Activated T-cell treated with anti-CD3 and anti-CD28 coated beads for 4 hours (primary cell): ENCODE measurements at places on chromosomes 5 and 9.

DNA sequence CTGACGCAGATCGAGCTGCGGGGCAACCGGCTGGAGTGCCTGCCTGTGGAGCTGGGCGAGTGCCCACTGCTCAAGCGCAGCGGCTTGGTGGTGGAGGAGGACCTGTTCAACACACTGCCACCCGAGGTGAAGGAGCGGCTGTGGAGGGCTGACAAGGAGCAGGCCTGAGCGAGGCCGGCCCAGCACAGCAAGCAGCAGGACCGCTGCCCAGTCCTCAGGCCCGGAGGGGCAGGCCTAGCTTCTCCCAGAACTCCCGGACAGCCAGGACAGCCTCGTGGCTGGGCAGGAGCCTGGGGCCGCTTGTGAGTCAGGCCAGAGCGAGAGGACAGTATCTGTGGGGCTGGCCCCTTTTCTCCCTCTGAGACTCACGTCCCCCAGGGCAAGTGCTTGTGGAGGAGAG lies 4.6 kb upstream of the PHYHD1 start:
- no peak for DNase-seq

DNA sequence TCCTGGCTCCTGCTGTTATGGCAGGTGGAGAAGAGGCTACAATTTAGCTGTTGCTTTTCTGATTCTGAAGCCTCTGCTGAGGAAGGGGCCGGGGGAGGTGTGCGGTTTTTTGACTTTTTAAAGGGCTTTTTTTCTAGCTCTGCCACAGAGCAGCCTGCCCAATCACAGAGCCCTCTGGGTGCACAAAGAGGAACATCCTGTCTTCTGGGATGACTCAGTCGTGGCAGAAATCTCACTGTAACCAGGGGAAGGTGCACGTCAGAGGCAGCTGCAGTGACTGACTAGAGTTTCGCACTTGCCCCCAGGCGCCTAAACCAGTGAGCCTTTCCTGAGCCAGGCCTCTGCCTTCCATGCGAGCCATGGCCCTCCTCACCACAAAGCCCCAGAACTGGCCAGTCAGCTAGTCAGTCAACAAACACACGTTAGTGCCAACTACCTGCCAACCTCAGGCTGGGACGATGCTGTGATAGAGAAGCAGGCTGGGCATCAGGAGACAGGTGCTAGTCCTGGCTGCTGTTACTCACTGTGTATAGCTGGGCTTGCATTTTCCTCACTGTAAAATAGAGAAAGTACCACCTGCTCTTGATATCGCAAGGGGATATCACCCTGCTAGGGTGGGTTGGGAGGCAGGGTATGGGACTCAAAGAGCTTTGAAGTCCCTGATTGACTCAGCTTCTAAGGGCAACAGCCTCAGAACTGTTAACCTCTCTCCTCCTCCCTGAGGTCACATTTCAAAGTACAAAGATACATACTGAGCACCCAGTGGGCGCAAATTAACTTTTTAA lies 2.2 kb downstream of the AKNA start:
- peak; percentile 82 for DNase-seq

GRCh38 chr5:79349047-79349446 lies 113.1 kb downstream of the JMY start:
- no peak for DNase-seq

DNA sequence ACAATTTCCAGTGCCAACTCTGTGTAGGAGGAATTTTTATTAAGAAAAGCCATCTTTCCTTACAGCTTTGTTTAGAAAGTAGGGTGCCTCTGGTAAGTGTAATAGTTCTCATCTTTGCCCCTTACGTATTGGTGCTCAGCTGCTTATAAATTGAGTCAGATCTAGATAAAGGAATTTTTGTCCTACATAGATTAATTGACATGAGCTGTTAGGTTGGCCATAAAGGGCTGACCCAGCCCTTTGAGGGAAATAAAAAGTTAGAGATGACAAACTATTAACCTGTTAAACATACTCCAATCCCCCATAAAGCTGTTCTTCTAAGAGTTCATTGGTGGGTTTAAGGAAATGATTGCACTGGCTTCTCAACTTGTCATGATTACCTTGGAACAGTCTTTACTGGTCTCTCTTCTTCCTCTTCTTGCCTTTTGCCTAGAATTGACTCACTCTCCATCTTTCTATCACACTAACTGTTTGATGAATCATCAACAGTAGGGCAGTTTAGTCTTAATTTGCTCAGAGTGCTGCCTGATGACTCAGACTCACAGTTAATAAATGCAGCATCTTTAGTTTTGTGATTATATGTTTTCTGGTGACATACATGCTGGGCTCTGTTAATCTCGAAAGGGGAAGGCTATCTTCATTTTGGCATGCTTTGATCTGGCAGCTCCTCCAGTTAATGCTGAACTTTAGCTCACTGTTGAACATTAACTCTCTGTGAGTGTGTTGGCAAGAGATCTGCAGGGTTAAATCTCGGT lies 51.7 kb downstream of the ARHGAP26 start:
- DNase-seq, result no peak

DNA sequence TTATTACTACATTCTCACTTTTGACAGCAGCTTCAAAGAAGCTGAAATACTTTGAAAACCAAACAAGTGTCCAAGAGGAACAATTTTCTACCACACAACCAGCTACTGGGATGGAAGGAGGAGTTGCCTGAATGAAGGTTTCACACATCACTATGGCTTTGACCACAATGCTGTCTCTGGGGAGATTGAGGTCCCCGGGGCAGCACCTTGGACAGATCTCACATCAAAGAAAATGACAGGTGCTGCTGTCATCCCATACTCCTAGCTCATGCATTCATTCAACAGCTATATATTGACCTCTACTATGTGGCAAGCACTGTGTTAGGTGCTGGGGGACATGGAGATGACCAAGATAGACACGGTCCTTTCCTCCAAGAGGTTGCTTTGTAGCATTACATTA lies 233.2 kb upstream of the RASEF start:
- DNase-seq, result no peak

GRCh38 chr5:143506836-143507552 lies 103.5 kb upstream of the NR3C1 start:
- DNase-seq, result no peak

DNA sequence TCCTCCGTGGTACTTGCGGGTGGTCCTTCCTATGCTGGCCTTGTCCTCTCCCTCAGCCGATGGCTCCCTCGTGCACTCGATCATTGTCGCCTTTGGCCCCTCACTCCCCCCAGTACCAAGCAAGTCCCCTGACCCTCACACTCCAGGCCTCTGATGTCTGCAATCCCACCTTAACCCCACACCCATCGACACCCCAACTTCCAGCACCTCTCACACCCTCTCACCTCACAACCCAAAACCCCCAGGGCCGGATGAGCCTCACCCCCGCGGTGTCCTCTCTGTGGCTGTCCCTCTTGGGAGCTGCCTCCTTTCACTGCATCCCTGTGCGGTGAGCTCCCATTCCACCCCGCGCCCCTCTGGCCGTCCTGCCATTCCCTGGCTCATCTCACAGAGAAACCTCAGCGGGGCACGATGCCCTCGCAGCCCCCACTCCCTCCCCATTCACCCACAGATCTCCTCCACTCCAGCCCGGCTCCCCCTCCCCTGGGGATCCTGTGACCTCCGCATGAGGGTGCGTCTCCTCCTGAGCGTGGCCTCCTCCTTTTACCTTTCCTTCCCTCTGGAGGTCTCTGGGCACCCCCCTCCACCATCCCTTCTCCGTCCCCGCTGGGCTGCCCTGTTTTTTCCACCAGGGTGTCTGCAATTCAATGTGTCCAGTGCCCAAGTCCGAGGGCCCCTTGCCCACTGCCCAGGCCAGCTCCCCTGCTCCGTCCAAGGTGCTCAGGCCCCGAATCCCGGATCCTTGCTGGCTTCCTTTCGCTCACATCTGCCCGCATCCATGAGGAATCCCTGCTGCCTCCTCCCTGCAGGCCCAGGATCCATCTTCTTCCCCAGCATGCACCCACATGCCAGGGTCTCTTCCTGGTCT lies 15.8 kb upstream of the RNU6ATAC start:
- DNase-seq, result no peak

- no peak for DNase-seq
These were observed 10.8 kb downstream of the TCF7 start for GRCh38 chr5:134125039-134126015.

DNA sequence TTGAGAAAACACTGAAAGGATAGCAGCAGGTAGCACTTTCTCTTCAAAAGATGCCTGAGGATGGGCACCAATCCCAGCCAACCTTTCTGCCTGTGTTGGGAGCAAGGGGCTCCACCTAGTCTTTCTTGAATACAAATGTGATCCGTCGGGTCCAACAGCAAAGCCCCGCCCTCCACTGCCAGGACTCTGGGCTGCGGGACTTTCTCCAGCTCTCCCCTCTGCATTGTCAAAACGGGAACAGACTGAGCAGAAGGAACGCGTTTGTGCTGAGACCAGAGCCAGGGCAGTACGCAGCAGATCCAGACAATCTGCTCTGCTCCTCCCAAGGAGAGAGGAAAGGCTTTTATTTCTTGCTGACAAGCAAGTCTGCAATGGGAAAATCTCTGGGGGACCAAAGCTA lies 139.7 kb downstream of the SEC61B start:
- no peak for DNase-seq

- no peak for DNase-seq
These were observed 109.5 kb downstream of the FOXD1 start for GRCh38 chr5:73339051-73339575.

DNA sequence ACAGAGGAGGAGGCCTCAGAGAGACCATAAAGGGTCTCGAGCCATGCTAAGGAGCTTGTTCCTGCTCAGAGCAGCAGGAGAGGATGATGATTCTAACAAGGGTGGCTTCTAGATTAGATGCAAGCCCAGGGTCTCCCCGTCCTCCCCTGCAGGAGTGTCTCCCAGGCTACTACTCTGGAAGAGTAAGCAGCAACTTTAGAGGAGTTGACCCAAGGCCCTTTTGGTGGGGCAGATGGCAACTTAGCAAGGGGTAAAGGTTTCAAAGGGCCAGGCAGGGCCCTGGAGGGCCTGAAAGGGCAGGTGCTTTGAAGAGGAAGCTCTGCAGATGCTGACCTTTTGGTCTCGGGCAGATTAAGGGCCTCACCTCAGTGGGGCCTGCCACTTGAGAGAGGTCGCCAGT lies 174.9 kb downstream of the GABBR2 start:
- no peak for DNase-seq
